ENCODE measurements at places on chromosomes 4 and X. TPM values are rescaled to one million over a fixed set of nuclear protein-coding genes. Genes with fewer than 3 reads are reported as not detected.
A peak's percentile ranks its signal among the peaks of the same experiment; 100 is the strongest.

Gene ASMT
- polyA plus RNA-seq: not detected

Gene PDZD11
- 58.3 TPM for polyA plus RNA-seq

Gene AR
- 2.9 TPM for polyA plus RNA-seq

Gene CLGN
- 5.4 TPM for polyA plus RNA-seq

Gene DRD5
- 1.0 TPM for polyA plus RNA-seq

Gene DSPP
- 0.03 TPM for polyA plus RNA-seq

Gene FAM236D
- not detected for polyA plus RNA-seq

Gene TSPAN7
- 54.0 TPM for polyA plus RNA-seq

Gene IGSF1
- 18.7 TPM for polyA plus RNA-seq

Gene NEUROG2
- polyA plus RNA-seq: not detected

Gene PIR
- polyA plus RNA-seq: 5.5 TPM

Gene KIAA1210
- polyA plus RNA-seq: 1.7 TPM

Gene ZNF141
- polyA plus RNA-seq: 24.9 TPM

Gene HAUS7
- polyA plus RNA-seq: 32.3 TPM

Gene SULT1E1
- 457 TPM for polyA plus RNA-seq

Gene S100G
- polyA plus RNA-seq: not detected

Gene APOOL
- 22.2 TPM for polyA plus RNA-seq

- DNase-seq: no peak
Measured at GRCh38 chrX:20857746-20858145, 516.5 kb upstream of the CNKSR2 start.

- DNase-seq: no peak
Measured at GRCh38 chr4:168717847-168718246, 221.0 kb downstream of the PALLD start.

GRCh38 chr4:9963328-9963727 lies 58.0 kb downstream of the SLC2A9 start:
- no peak for DNase-seq

DNA sequence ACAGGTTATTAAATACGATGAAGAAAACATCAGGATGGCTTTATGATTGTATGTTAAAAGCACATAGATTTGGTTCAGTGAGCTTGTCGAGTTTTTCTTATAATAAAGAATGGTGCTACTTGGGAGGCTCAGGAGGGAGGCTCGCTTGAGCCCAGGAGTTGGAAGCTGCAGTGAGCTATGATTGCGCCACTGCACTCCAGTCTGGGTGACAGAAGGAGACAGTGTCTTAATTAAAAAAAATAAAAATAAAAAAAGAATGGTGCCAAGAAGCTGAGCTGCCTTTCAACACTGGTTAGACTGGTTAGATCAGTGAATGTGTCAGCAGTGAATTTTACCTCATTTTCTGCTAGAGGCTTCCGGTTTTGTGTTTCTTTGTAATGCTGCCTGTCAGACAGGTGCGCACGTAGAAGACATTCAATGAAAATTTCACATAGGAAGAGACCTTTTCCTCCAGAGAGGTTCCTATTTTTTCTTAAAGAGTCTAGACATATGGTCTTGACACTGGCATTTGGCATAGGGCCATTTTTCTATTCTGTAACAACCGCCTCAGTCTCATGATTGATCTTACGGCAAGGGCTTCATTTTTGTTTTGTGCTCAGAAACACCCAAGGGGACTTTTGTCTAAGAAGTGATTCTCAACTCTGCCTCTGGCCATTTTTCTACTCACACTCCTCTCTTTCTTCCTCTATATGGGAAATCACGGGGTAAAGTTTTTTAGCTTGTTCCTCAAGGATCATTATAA lies 15.0 kb upstream of the ARSF start:
- DNase-seq: no peak

DNA sequence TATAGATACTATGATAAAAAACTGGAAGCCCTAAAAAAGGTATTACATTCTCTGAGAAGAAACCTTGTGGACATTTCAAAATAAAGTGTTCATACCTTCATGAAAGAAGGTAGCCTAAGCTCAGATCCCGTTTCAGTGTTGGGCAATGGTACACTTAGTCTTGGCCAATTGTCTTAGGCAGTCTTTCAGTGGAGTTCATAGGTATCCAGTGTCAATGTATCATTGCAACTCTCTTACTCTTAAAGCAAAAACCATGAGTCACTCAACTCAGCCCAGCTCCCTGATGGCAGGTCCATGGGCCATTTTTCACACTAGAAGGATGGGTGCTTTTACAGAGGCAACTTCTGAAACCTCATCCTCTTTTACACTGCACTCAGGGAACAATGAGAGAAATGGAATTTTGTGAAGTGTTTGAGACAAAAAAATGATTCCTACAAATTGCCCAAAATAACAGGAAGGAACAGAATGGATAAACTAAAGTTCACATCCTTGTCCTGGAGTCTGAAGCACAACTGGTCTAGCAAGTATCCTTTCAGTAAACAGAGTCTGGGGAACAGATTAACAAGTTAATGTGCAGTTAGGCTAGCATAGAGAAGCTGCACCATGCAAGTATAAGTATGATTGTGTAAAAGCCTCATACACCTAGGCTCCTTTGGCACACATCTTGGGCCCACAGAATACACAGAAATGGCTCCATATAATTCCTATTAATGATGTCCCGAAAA lies 7.0 kb upstream of the ZNF827 start:
- no peak for DNase-seq

DNA sequence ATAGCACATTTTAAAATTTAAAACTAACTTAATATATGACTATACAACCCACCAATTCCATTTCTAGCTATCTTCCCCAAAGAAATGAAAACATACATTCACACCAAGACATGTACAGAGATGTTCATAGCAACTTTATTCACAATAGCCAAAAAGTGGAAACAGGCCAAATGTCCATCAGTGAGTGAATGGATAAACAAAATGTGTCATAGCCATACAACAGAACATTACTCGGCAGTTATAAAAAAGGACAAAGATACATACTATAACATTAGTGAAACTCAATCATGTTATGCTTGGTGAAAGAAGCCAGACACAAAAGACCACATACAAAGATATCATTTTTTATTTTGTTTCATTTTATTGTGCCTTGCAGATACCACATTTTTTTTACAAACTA lies 396.8 kb downstream of the PACRGL start:
- no peak for DNase-seq

DNA sequence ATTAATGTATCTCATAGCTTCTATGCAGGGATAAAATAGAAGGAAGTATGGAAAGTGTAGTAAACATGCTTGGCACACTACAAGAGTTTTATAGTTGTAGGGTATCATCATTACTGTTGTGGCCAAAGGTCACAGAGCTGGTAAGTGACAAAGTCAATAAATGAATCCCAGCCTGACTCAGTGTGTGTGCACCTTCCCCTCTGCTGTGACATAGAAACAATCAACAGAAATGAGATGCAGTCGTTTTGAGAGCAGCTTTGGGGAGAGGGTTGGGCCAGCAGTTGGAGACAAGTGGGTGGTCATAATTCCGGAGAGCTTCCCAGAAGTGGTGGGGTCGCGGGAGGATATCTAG lies 82.4 kb upstream of the RBPJ start:
- no peak for DNase-seq

GRCh38 chrX:51155157-51155556 lies 177.5 kb upstream of the NUDT10 start:
- DNase-seq: no peak

DNA sequence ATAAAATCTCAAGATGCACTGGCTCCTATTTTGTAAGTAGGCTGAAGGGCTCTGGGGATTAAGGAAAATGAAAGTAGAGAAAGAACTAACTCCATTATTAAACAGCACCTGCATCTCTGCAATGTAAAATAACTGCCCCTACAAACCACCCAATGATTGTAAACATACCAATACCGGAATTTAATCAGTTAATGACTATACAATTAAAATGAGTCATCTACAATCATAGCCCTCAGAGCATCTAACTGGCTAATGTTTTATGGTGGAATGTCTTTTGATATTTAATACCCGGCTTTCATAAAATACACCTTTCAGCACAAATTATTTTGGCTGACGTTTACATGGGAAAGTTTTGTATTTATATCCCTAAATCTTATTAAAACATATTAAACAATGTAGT lies 142.3 kb downstream of the PAPSS1 start:
- no peak for DNase-seq

GRCh38 chr4:70298051-70298450 lies 36.7 kb upstream of the CABS1 start:
- DNase-seq: no peak

- no peak for DNase-seq
Measured at GRCh38 chrX:20951016-20951810, 423.0 kb upstream of the CNKSR2 start.

- DNase-seq: no peak
Measured at GRCh38 chr4:8191136-8191747, 7.8 kb upstream of the SH3TC1 start.

- no peak for DNase-seq
Measured at GRCh38 chr4:52982255-52982945, 120.3 kb downstream of the RASL11B start.

DNA sequence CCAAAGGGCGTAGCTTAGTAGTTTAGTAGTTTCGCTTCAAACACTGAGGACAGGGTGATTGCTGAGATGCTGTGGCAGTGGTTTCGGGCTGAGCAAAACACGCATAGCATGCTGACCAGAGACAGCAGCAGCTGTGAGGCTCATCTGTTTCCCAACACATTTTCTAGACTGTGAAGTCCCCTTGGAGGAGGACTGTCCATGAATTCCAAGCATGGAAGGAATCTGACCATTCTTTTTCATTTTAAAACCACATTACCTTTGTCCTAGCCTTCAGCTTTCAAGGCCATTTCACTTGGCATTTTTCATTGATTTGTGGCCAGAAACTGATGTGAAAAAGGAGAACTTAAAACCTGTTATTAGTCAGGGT lies 240.9 kb downstream of the PALLD start:
- no peak for DNase-seq

GRCh38 chr4:68751138-68751537 lies 64.7 kb upstream of the UGT2B10 start:
- no peak for DNase-seq

DNA sequence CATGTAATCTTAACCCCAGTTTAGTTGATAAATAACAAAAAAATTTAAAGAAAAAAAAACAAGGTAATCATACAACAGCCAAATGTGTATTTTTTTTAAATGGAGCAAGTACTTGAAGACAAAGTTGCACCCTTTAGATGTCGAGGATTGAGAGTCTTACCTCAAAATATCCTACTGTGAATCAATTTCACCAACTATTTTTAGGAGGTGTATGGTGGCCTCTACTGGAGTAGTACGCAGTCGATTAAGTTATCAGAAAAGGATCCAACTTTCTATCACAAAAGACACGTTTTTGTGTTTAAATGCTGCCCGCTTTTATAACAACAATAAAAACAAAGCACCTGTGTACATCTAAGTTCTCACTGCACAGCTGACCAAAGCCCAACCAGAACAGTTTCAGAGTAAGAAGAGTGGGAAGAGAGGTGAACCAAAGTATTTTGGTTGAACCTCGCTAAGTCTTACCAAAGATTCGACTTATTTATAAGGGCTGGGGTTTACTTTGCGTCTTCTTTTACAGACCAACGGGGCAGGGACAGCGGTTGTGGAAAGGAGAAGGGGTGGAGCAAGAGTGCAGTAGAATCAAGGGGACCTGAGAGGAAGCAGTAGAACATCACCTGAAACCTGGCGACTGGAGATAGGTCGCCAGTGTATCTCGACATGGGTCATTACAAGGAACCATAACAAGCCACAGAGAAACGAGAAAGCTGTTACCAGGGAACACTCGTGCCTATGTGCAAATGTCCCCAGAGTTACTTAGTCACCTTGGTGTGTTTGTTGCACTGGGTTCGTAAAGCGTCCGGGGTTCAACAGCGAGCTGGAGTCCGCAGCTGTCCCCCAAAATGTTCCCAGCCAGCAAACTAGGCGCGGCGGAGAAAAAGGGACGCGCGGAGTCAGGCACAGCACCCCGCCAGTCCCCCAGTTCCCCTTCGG lies 1.1 kb downstream of the RPS6KA6 start:
- no peak for DNase-seq

- DNase-seq: peak; percentile 99
Measured at GRCh38 chr4:113762186-113763028, 869 bp upstream of the CAMK2D start.

GRCh38 chr4:4712800-4713528 lies 146.5 kb upstream of the MSX1 start:
- DNase-seq: no peak

DNA sequence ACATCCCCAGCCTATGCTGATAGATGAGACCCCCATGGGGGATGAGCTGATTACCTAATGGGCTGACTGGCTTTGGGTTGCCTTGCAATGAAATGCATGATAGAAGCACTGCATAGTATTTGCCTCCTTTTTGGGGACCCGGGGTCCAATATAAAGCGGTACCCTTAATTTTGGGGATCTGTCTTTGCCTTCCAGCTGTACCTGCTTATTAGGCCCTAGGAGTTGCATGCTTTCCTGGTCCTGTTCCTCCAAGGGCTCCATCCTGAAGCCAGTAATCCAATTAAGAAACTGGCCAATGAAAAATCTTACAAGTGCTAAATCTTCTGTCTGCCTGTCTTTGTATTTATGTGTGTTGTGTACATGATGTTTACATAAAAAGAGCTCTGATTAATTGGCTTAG lies 791.6 kb downstream of the TRIML1 start:
- DNase-seq: no peak

DNA sequence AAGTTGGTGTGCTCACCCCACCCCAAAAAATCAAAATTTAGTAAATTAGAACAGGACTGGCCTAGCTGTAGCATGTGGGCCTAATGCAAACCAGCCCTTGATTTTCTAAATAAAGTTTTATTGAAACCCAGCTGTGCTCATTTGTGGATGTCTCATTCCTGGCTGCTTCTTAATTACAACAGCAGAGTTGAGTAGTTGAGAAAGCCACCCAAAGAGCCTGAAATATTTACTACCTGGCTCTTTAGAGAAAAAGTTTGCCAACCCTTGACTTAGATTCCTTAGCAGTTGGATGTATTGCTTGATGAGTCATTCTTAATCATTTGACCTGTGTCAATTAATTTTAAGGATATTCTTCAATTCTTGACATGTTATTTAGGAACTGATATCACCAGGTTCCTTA lies 168.3 kb upstream of the PUDP start:
- no peak for DNase-seq

Measured in renal cortex interstitium (tissue), 15 donors.